Stimulated activated CD8-positive, alpha-beta memory T cell treated with anti-CD3 and anti-CD28 coated beads, Interleukin-7, amount 100 ng/mL, for 1 hour (primary cell): ENCODE measurements at places on chromosomes 2 and 18.

DNA sequence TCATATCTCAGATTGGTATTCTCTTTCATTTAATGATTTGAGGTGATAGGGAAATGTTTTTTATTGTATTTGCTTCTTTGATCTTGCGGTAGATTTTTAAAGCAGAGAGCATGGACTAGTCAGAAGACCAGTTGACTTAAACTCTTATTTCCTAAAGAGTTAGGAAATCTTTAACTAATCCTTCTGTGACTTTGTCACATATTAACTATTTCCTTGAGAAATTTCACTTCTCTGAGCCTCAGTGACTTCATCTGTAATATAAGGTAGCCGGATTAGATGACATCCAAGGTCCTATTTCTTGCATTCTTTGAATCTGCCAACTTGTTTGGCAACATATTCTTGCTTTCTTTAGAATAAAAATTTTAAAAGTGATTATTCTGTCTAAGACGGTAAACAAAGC is 55.6 kb downstream of the MTX2 start:
- DNase-seq = no peak

DNA sequence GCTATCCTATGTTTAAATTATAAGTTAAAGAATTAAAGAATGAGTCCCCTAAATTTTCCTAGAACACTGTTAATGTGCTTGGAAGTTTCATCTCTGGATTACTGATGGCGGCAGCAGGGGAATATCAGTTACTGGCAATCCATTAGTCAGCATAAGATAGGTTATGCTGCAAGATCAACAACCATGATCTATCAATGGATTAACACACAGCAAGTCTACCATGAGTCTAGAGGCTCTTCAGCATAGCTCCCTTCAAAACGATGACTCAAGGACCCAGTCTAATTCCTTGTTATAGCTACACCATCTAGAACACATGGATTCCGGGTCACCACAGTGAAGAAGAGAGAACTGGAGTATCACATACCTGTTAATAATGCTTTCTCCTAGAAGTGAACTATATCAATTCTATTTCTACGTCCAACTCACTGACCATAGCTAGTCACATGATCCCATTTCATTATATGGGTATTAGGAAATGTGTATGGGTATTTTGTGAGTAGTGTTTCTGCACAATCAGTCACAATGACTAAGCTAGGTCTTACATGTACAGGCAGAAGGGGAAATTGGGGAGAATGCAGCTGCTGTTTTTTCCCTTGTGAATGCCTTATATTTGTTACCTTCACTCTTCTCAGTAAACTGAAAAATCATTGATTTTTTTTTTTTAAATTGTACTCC is 108.3 kb upstream of the MAPRE2 start:
- no peak for DNase-seq

DNA sequence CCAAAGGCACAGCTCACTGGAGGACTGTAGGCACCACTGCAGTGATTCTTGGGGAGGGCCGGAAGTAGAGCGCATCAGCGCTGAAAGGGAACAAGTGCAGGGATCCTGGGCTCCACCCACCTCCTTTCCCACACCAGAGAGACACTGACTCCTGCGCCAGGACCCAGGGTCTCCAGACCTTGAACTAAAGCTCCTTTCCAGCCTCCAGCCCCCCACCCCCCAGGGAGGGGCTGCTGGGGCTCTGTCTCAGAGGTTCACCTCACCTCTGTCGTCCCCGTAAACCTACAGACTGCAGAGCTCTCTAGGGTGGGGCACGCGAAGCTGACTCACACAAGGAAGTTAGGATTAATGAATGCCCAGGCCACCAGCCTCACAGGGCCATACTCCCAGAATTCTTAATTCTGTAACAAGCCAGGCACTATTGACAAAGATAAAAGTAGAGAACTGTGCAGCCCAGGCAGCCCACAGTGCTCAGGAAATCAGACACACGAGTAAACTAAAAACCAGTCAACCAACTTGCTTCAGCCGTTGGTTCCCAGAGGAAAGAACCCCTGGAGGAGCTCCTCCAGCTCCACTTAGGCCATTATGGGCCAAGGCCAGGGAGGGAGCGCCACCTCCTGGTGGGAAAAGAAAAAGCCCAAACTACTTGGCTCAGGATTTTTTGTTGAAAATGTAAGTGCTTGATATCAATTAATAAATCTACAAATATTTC is 45.1 kb upstream of the ACAA2 start:
- DNase-seq = peak; percentile 5

DNA sequence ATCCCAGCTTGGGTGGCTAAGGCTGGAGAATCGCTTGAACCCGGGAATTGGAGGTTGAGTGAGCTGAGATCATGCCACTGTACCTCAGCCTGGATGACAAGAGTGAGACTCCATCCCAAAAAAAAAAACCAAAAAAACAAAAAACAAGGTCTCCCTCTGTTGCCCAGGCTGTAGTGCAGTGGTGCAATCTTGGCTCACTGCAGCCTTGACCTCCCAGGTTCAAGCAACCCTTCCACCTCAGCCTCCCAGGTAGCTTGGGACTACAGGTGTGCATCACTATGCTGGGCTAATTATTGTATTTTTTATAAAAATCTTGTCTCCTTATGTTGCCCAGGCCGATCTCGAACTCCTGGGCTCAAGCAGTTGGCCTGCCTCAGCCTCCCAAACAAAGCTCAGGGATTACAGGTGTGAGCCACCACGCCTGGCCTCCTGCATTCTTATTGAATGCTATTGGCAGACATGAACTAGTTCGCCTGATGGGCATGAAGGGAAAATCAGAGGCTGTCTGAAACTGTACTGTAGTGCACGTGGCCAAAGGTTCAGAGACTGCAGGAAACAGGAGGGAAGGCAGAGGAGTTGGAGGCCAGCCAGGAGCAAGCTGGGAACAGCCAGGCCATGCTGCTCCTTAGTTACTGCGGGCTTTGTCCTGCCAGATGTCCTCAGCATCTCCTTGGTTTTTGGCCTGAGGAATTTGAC is 16.0 kb upstream of the ASXL2 start:
- no peak for DNase-seq

- DNase-seq = no peak
Observed at GRCh38 chr18:50742952-50743351, 76.9 kb downstream of the MRO start.

- no peak for DNase-seq
Observed at GRCh38 chr2:86283411-86284030, 53.9 kb downstream of the REEP1 start.

GRCh38 chr2:203789618-203790017 is 78.0 kb upstream of the CTLA4 start:
- no peak for DNase-seq

GRCh38 chr2:144583381-144583729 is 63.4 kb upstream of the ZEB2 start:
- DNase-seq = no peak

GRCh38 chr2:60555783-60556139 is 2.3 kb upstream of the BCL11A start:
- no peak for DNase-seq

GRCh38 chr18:13320096-13320495 is 101.5 kb downstream of the LDLRAD4 start:
- no peak for DNase-seq

DNA sequence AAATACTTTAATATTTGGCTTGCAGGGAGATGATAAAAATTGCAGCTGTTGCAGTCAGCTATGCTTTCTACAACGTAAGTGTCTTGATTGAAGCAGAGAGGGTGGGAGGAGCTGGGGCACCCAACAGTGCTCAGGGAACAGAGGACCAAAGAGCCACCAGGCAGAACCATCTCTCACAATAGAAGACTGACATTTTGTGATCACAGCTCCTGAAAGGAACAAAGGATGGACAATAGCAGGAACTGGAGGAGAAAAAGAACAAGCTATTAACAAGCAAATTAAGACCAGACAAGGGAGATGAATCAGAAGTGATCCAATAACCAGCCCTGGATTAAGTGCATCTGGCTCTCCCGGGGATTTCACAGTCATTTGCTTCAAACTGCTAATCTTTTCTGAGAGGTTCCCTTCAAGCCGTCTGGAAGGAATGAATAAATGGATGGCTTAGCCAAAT is 65.7 kb upstream of the SMAD2 start:
- no peak for DNase-seq

DNA sequence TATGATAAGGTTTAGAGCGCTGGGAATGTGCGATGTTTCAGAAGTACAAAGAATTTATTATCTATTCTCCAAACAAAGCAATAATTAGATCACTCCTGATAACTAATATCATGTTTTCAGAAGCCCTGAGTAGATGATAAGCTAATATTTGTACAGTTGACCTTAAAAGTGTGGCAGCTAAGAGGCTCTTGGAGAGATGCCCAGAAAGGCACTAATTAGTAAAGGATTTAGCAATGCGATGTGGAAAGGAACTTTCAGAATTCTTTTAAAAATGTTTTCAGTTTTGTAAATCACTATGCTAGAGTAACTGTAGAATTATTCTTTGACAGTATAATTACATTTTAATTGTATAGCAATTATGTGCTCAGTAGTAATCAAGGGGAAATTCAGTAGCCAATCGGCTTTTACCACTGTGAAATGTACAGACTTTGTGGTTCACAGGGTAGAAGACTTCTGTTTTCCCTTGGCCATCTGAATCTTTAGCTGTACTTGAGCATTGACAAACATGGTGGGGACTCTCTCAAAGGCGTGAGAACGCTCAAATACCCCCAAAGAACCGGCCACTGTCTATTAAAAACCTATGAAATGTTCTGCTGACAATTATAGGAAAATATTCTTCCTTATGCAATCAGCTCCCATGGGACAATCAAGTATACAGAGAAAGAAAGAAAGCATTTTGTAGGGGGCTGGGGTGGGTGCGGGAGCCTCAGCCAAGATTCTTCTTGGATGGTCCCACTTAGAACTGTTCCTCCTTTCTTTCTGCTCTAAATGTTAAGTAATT is 262.8 kb upstream of the AGAP1 start:
- DNase-seq = no peak

- no peak for DNase-seq
Observed at GRCh38 chr2:230797515-230798495, 66.9 kb upstream of the ITM2C start.

GRCh38 chr2:234060236-234060635 is 9.7 kb downstream of the SPP2 start:
- no peak for DNase-seq
